ENCODE measurements at places on chromosomes 3 and 15. TPM values are rescaled to one million over a fixed set of nuclear protein-coding genes. Genes with fewer than 3 reads are reported as not detected.

DNA sequence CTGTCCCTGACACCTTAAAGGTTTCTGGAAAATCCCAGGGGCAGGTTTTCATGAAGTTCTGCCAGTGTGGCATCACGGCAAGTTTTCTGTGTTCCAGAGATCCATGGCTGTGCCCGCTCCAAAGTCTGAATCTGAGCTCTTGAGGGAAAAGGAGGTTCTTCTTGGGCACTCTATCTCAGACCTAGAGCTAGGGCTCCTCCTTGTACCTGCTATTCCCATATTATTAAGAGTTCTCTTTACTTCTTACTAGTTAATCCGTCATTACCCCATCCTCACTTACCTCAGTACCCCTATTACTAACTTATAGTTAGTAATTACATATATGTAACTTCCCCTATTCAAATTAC lies 5.9 kb upstream of the TRA2B start:
- no peaks in the 10 kb centered on the region for H3K27me3 ChIP-seq
- H3K27ac ChIP-seq: no peak overlapping the region
- H3K4me3 ChIP-seq: no peak overlapping the region
- no peak for DNase-seq

- no peaks in the 10 kb centered on the region for H3K36me3 ChIP-seq
- no peak overlapping the region for H3K27ac ChIP-seq
- no peak overlapping the region for H3K4me3 ChIP-seq
- no peaks in the 10 kb centered on the region for H3K4me1 ChIP-seq
- H3K27me3 ChIP-seq: no peaks in the 10 kb centered on the region
- no peak for DNase-seq
These were observed 3.6 kb upstream of the RAB6B start for GRCh38 chr3:133899311-133899710.

- H3K4me1 ChIP-seq: no peaks in the 10 kb centered on the region
- H3K27ac ChIP-seq: no peak overlapping the region
- H3K27me3 ChIP-seq: no peaks in the 10 kb centered on the region
These were observed 6.6 kb upstream of the SUCNR1 start for GRCh38 chr3:151866711-151867410.

Gene PLSCR5
- not detected for total RNA-seq

Gene PTH1R
- total RNA-seq: 13.3 TPM

Gene IL17RB
- total RNA-seq: 7.1 TPM

Gene CCDC9B
- 22.8 TPM for total RNA-seq

GRCh38 chr15:66682865-66683264 lies 19.2 kb upstream of the SMAD6 start:
- no peak for DNase-seq
- no peak overlapping the region for H3K4me3 ChIP-seq
- H3K27me3 ChIP-seq: no peaks in the 10 kb centered on the region
- no peaks in the 10 kb centered on the region for H3K36me3 ChIP-seq

- H3K36me3 ChIP-seq: no peaks in the 10 kb centered on the region
- no peak overlapping the region for H3K4me3 ChIP-seq
- peak overlapping the region; percentile 28 for H3K27ac ChIP-seq
These were observed 70.7 kb upstream of the VEPH1 start for GRCh38 chr3:157573780-157574378.

DNA sequence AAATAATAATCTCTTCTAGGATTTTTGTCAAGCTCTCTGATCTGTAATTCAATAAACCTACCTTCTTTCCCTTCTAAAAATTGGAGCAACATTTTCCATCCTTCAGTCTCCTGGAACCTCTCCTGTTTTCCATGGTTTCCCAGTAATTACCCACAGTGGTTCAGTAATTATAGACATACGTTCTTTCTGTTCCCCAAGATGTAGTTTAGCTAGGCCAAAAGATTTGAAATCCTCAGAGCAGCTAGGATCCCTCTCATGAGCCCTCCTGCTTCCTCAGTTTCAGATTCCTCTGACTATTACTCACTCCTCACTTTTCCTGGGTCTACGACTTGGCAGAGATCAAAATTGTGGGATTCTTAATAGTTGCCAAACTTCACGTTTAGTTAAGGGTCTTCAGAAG lies 76.9 kb upstream of the IGSF10 start:
- no peaks in the 10 kb centered on the region for H3K27me3 ChIP-seq
- peaks cover 24% of the 10 kb centered on the region for H3K4me1 ChIP-seq
- DNase-seq: no peak
- H3K4me3 ChIP-seq: no peak overlapping the region

DNA sequence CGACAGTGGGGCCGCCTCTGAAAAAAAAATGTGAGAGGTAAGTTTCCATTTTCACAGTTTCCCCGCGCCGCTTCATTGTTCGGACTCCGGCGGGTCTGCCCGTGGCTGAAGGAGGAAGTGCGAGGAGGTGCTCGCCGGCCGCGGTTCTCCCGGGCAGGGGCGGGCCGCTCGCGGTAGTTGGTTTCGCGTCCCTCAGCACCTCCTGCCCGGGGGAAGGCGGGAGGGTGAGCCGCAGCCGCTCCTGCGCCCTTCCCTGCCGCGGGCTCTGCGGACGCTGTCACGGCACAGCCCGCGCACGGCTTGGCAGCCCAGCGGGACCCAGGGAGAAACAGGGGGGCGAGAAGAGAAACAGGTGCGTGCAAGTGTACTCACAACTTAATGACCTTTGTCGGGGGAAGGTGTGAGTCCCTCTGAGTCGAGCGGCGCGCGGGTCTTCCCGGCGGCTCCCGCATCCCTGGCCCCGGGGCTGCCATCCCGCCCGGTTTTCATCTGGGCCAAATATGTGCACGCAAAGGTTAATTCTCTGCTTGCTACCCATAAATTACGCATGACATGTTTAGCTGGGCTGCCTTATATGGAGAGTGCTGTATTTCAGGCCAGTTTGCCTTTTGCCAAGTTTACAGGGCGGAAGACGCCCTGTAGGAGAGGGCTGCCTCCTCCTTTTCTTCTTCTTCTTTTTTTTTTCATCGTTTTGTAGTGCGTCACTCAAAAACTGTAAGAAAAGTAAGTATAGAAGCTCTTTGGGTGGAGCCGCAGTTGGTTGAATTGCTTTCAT lies 514 bp downstream of the MBNL1 start:
- H3K27ac ChIP-seq: peak overlapping the region; percentile 100
- no peaks in the 10 kb centered on the region for H3K36me3 ChIP-seq
- peaks cover 61% of the 10 kb centered on the region for H3K4me1 ChIP-seq
- H3K4me3 ChIP-seq: peak overlapping the region; percentile 90
- DNase-seq: peak; percentile 26

DNA sequence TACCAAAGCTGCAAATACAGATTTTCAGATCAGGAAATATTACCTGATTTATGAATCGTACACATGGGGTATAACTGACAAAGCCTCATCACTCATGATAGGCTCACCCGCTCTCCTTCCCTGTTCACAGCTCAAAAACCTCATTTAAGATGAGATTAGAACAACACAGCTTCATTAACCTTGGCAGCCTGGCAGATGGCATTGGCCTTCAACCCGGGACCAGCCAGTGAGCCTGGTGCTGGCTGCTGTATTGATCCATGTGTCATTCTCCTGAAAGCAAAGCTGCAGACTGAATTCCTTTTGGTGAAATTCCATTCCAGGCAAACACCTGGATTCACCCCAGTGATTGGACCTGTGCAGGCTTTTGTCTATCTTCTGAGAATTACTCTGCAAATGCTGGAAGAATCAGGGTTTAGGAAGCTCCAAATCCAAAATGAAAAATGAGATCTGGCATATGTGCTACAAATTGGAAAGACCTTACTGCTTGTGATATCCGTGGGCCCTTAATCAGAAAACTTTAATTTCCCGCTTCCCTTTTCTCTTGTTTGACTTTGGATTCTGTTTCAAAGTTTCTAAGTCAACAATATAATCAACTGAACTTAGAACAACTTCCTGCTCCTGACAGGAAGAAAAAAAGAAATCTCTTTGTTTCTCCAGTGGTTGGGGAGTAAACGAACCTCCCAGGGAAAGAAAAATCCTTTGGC lies 189.1 kb upstream of the KBTBD8 start:
- DNase-seq: no peak
- H3K4me1 ChIP-seq: no peaks in the 10 kb centered on the region
- no peak overlapping the region for H3K27ac ChIP-seq
- no peaks in the 10 kb centered on the region for H3K36me3 ChIP-seq
- H3K4me3 ChIP-seq: no peak overlapping the region
- H3K27me3 ChIP-seq: no peaks in the 10 kb centered on the region

Gene SLC9A9
- total RNA-seq: 10.4 TPM

Gene APEH
- total RNA-seq: 77.7 TPM

Gene LNP1
- 1.5 TPM for total RNA-seq

GRCh38 chr3:139534992-139535879 lies 4.3 kb downstream of the RBP1 start:
- peak overlapping the region; percentile 42 for H3K27ac ChIP-seq
- H3K27me3 ChIP-seq: no peaks in the 10 kb centered on the region
- H3K4me3 ChIP-seq: no peak overlapping the region
- DNase-seq: no peak

- no peak overlapping the region for H3K27ac ChIP-seq
- H3K4me3 ChIP-seq: no peak overlapping the region
- H3K36me3 ChIP-seq: no peaks in the 10 kb centered on the region
- no peaks in the 10 kb centered on the region for H3K27me3 ChIP-seq
- DNase-seq: no peak
These were observed 79.2 kb downstream of the MEX3B start for GRCh38 chr15:81966631-81967030.

DNA sequence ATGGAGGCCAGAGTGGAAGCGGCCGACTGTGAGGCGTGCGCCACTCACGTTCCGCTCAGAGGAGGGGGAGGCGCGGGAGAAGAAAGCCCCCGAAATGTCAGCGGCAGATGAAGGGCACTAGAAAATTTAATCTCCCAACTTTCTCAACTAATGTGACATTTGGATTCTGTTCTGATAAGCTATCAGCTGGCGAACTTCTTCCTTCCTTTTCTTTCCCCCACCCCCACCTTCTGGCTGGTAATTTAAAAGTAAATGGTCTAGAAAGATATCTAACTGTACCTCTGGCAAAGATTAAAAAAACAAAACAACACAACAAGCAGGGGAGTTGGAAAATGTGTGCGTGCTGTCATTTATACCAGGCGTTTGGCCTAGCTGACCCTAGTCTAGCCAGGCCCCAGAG lies 26.4 kb upstream of the TMEM115 start:
- no peak overlapping the region for H3K4me3 ChIP-seq
- H3K27ac ChIP-seq: no peak overlapping the region
- H3K4me1 ChIP-seq: peaks cover 27% of the 10 kb centered on the region
- H3K36me3 ChIP-seq: no peaks in the 10 kb centered on the region
- H3K27me3 ChIP-seq: no peaks in the 10 kb centered on the region

DNA sequence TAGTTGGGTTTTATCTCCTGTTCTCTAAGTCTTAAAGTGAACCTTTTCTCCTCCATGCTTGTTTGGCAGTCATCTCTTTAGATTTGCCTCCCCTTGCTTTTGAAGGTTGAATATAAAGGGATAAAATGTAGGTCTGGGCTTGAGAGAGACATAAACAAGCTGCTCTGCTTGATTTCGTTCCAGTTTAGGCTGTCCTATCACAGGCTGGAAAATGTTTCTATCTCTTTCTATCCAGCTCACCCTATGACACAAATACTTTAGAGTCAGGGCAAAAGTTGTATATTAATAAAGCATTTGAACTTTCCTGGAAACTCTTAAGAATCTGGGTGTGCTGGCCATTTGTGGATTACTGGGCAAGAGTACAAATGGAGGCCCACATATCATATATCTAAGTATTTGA lies 29.5 kb upstream of the ZBBX start:
- H3K36me3 ChIP-seq: no peaks in the 10 kb centered on the region
- no peak for DNase-seq
- H3K4me3 ChIP-seq: no peak overlapping the region
- no peaks in the 10 kb centered on the region for H3K27me3 ChIP-seq
- H3K27ac ChIP-seq: no peak overlapping the region

DNA sequence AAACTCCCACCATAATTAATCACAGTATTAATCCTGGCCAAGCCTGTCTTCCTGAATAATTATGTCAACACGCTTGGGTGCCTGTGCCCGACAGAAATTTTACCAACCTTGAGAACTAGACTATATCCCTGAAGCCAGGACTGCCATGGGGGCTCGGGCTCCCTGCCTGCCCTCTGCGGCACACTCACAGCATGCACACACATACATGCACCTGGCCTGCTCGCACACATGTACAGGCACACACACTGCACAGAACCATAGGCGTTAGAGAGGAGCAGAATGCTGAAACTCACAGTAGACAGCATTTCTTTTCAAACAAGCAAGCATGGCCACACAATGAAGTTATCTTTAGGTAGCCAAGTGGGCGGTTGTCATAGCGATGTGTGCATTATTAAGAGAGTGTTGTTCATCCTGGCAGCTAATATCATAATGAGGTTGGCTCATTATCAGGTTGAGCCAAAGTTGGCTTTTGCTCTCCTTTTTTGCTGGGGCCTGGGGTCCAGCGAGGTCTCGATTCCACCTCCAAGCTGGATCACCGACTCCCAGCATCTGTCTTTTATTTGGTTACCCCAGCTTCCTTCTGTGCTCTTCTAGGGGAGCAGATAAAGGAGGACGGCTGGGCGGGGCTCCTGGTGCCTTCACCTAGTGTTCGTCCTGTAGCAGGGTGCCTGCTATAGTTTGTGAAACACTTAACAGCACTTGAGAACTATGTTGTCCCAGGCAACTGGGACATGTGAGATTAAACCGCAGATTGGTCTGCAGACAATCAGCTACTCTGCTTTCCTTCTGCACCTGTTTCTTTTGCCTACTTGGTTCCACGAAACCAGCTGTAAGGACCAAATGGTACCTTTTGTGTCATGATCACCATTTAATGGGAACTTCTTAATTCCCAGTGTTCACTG lies 91.4 kb downstream of the ZNF621 start:
- peak overlapping the region; percentile 32 for H3K4me3 ChIP-seq
- H3K36me3 ChIP-seq: no peaks in the 10 kb centered on the region

Gene SPATA12
- not detected for total RNA-seq

Gene GLCE
- total RNA-seq: 20.3 TPM

GRCh38 chr3:52450489-52451236 lies 3.2 kb downstream of the TNNC1 start:
- H3K27me3 ChIP-seq: no peaks in the 10 kb centered on the region
- no peak overlapping the region for H3K4me3 ChIP-seq
- H3K27ac ChIP-seq: peak overlapping the region; percentile 22
- DNase-seq: no peak

Gene PIGX
- 31.0 TPM for total RNA-seq

DNA sequence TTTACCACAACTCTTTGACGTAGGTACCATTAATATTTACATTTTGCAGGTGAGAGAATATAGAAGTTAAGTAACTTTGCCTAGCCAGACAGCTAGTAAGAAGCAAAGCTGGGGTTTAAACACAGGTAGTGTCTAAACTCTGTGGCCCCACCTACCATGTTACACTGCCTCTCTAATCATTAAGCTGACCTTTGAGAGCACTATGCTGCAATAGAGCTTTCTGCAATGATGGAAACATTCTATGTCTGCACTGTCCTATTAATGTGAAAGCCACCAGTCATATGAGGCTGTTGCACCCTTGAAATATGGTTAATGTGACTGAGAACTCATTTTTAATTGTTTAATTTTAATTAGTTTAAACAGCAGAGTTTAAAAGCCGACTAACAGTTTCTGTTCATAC lies 6.3 kb upstream of the RARB start:
- no peak for DNase-seq
- H3K36me3 ChIP-seq: no peaks in the 10 kb centered on the region
- no peaks in the 10 kb centered on the region for H3K4me1 ChIP-seq
- H3K27me3 ChIP-seq: no peaks in the 10 kb centered on the region
- H3K4me3 ChIP-seq: no peak overlapping the region
